ENCODE measurements at places on chromosomes 6 and 20.

GRCh38 chr6:47674673-47675072 is 23.7 kb upstream of the ADGRF4 start:
- no peak for DNase-seq

DNA sequence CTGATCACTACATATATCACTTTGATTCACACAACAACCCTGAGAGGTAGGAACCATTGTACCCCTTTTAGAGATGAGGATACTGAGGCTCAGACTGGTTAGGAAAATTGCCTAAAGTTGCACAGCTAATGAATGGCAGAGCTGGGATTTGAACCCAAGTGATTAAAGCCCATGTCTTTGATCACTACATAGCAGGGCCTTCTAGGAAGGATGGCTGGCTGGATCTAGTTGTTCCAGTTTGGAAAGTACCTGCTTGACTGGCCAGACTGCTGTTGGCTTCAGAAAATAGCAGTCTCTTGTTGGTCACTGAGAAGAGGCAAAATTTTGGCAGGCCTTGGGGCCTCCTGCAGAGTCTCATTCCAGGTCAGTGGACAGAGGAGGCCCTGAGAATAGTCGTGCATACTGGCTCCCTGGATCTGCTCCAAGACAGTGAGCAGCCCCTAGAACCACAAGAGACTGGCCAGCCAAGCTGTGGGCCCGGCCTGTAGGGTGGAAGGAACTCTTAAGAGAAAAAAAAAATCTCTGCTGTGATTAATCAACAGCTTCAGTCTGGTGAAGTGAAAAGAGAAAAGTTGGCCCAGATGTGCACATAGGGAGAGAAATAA is 17.5 kb downstream of the PPARD start:
- no peak for DNase-seq

GRCh38 chr20:24604966-24605665 is 135.7 kb downstream of the SYNDIG1 start:
- no peak for DNase-seq

DNA sequence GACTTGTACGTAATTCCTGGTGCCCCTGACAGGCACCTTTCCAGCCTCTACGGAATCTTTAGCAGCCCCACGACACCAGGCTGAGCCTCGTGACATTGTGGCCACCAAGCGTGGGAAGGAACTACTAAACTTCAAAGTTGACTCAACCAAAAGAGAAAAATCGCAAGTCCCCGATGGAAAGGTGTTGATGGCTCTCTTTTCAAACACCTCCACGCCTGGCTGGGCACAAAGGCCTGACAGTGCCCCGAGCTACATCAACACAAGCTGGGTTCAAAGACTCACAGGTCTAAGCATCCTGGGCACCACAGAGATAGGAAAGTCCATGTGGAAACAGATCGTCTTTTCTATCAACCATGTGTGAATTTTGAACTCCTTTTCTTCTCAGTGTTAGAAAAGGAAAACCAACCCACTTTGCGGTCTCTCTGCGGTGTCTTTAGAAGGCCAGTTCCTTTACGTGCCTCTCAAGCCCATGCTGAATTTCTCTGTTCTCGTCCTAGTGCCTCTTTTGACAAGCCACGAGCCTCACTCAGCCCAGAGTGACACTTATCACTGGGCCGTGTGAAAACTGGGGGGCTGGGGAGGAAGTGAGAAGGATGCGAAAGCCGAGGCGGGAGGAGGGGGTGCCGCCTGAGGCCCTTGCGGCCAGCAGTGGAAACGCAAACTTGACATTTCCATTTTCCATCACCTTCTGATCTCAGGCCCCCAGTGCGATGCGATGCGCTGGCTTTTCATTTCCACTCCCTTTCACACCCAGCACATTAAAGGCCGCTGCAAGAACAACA is 59.4 kb downstream of the GFOD1 start:
- DNase-seq: peak; percentile 51
